AG04450 (cell line): ENCODE measurements at places on chromosomes 11 and 22. TPM values are rescaled to one million over a fixed set of nuclear protein-coding genes. Genes with fewer than 3 reads are reported as not detected.

The F2 gene
- not detected in 2 replicates for polyA plus RNA-seq

The APOBEC3C gene
- 35.5 and 41.3 TPM in 2 replicates for polyA plus RNA-seq

The CCDC89 gene
- polyA plus RNA-seq: 2.5 and 2.7 TPM in 2 replicates

The CCDC88B gene
- 1.4 and 2.0 TPM in 2 replicates for polyA plus RNA-seq

The CRYBA4 gene
- not detected in 2 replicates for polyA plus RNA-seq

The TSPAN32 gene
- polyA plus RNA-seq: 0.10 and 0.14 TPM in 2 replicates

The CTSW gene
- polyA plus RNA-seq: not detected in 2 replicates

The MS4A12 gene
- polyA plus RNA-seq: not detected in 2 replicates

The OLFML1 gene
- polyA plus RNA-seq: 0.10 and 0.21 TPM in 2 replicates

GRCh38 chr11:95291946-95292345 is 60.9 kb upstream of the SESN3 start:
- DNase-seq: no peak

- DNase-seq: peak; percentile 82
Measured at GRCh38 chr11:34653851-34654482, 33.1 kb downstream of the EHF start.

DNA sequence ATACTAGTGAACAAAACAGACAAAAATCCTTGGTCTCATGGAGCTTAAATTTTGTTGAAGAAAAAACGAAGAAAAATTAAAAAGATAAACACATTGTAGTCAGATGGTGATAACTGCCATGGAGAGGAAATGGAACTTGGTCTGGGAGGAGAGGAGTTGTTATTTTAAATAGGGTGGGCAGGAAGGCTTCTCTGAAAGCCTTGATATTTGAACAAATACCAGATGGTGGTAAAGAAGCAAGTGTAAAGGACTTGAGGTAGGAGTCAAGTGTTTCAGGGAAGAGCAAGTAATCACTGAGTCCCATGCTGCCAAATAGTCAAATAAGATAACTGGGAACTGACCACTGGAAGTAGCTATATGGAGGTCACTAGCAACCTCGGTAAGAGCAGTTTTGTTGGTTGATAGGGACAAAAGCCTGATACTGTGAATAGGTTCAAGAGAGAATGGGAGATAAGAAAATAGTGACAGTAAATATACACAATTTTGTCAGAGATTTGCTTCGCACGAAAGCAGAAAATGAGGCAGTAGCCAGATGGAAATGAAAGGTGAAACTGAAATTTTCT is 55.1 kb downstream of the SESN3 start:
- DNase-seq: no peak

DNA sequence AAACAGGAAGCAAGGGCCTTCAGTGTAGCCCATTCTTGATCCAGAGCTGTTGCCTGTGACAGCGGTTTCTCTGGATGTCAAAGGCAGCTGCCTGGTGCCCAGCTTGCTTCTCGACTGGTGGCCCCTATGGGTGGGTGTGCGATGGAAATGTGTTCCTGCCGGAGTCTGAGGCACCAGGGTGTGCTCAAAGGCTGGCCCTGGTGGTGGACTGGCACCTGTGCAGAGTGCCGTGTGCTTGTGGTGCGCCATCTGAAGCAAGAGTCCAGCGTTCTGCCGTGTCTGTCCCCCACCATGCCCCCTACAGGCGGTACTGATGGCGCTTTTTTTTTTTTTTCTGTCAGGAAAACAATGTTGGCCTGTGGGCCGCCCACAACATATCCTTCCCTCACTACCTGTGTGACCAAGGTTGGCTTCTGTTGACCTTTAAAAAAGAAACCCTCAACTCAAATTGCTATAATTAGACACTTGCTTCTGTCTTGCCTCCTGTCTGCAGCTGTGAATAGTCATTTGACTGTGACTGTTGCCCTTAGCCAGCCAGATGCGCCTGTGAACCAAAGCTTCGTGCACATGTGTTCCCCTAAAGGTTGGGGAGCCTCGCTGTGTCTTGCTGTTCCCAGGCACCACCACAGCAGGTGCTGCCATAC is 4.7 kb upstream of the RANBP1 start:
- no peak for DNase-seq

DNA sequence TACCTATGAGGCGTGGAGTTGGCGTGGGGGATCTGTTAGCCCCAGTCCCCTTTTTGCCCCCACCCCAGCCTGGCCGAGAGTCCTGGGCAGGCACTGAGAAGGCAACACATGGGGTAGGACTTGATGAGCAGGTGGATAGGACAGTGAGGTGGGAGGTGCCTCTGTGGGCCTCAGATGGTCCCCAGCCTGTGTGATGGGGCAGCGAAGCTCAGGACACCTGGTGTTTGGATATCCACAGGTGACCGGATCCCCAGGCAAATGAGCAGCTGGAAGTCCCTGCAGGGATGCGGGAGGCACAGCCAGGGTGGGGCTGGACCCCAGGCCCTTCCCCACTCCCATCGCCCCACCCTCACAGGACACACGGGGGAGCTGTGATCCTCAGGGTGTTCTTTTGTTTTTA is 9.7 kb downstream of the FBLN1 start:
- DNase-seq: no peak

GRCh38 chr11:58916637-58917036 is 22.7 kb upstream of the GLYATL1 start:
- DNase-seq: no peak

- DNase-seq: no peak
Measured at GRCh38 chr22:24876700-24877099, 69.8 kb downstream of the LHFPL7 start.

GRCh38 chr11:46216019-46216764 is 61.3 kb upstream of the CREB3L1 start:
- DNase-seq: no peak

GRCh38 chr11:80155412-80156017 is 714.7 kb upstream of the TENM4 start:
- no peak for DNase-seq

- no peak for DNase-seq
Measured at GRCh38 chr11:88523386-88524071, 186.0 kb upstream of the CTSC start.

GRCh38 chr11:123429913-123430720 is at the start of gene GRAMD1B:
GRAMD1B (plus strand) TSS chr11:123430269; CDS start chr11:123430793, 524 bp downstream.
- peak; percentile 30 for DNase-seq

GRCh38 chr22:48941903-48942575 is 885.6 kb downstream of the BRD1 start:
- no peak for DNase-seq

DNA sequence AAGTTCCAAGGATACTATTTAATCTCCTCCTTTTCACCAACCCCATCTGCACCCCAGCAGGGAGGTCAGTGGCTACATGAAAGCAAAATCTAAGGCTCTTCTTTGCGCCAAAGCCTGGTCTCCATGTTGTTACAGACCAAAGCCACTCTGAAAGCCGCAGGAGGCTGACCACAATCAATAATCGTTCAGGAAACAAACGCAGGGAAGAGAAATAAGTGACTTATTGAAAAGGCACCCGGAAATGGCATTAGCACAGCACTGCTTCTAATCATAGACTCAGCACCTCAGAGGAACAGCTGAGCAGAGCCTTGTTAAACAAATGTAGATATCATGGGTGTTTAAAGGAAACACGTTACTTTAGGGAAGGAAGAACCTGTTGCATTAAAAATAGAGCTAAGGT is 183.9 kb downstream of the KIRREL3 start:
- no peak for DNase-seq

DNA sequence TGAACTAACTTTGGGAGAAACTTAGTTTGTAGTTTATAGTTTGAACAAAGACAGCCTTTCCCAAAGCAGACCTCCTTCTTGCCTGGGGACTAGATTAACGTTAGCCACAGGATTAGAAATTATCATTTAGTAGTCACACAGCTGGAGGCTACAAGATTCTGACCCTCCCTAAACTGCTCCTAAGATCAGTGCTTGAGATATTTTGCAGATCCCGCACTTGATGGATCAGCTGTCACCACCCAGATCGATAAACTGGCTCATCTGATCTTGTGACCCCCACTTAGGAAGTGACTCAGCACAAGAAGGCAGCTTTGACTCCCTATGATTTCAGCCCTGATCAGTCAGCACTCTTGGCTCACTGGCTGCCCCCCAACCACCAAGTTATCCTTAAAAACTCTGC is 1.6 kb downstream of the SLC22A24 start:
- no peak for DNase-seq
